ENCODE measurements at places on chromosomes 1 and 21. TPM values are rescaled to one million over a fixed set of nuclear protein-coding genes. Genes with fewer than 3 reads are reported as not detected.

The RNF11 gene
- 45.5 TPM for total RNA-seq

The FMOD gene
- 0.05 TPM for total RNA-seq

The HSD3B1 gene
- not detected for total RNA-seq

The KRTAP19-3 gene
- total RNA-seq: not detected

The HSD11B1 gene
- total RNA-seq: not detected

The CACNA1E gene
- total RNA-seq: 0.85 TPM

The TMOD4 gene
- total RNA-seq: 0.82 TPM

The MCM3AP gene
- total RNA-seq: 136 TPM

The CLCA4 gene
- not detected for total RNA-seq

The FAM229A gene
- total RNA-seq: 6.7 TPM

The FABP3 gene
- 18.0 TPM for total RNA-seq

All from WTC11 (cell line).